D341Med (cell line): ENCODE measurements at places on chromosomes 4 and X.

- DNase-seq: no peak
Observed at GRCh38 chr4:2813446-2814405, 20.8 kb downstream of the SH3BP2 start.

- DNase-seq: no peak
Observed at GRCh38 chr4:130183096-130183495, 1087.1 kb downstream of the C4orf33 start.

- no peak for DNase-seq
Observed at GRCh38 chr4:121227341-121227792, 63.2 kb upstream of the TNIP3 start.

GRCh38 chrX:94216738-94217137 is 542.7 kb downstream of the FAM133A start:
- no peak for DNase-seq

GRCh38 chr4:122827258-122827878 is 737 bp downstream of the FGF2 start:
- peak; percentile 81 for DNase-seq

GRCh38 chrX:112211459-112211858 is 128.9 kb upstream of the TRPC5 start:
- DNase-seq: no peak

- no peak for DNase-seq
Observed at GRCh38 chr4:44660396-44660795, 9.0 kb upstream of the YIPF7 start.

DNA sequence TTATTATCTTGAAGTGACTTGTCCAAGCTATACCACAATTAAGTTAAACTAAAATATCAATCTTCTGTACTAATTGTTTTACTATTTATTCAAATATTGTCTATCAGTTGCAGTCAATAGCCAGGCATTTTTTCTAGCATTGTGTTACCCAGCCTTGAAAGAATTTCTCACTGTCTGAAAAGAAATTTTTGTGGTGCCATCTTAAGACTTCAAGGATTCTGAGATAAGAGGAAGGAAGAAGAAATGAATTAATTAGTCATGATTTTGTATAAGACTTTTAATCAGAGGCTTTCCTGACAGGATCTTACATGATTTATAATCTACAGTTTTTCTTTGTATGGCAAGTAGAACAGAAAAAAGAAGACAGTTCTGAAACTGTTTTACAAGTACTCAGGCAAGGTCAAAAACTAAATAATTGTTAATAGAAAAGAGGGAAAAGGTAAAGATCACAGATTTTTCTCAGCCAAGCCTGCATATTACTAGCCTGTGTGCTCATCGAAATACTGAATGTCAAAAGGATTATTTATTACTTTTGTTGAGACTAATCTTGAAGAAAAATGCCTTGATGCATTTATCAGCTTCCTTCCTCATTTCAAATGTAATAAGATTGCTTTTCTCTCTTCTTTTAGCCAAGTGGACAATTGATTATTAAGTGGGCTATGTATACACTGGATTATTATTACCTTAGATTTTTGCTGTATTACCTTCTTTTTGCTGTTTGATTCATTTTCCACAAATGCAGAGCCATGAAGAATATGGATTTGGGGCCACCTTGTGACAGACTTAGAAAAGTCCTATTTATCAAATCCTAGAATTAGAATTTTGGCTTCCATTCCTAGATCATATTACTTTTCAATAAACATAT is 53.8 kb downstream of the CXCL1 start:
- DNase-seq: no peak

GRCh38 chrX:47579537-47579936 is 2.7 kb upstream of the TIMP1 start:
- DNase-seq: no peak

GRCh38 chr4:84263415-84263814 is 235.7 kb downstream of the NKX6-1 start:
- no peak for DNase-seq

- DNase-seq: no peak
Observed at GRCh38 chrX:30657196-30658161, 4.3 kb downstream of the GK start.

GRCh38 chr4:152258804-152259708 is 276.8 kb downstream of the FBXW7 start:
- no peak for DNase-seq

GRCh38 chr4:5142726-5143125 is 91.4 kb downstream of the STK32B start:
- peak; percentile 43 for DNase-seq

DNA sequence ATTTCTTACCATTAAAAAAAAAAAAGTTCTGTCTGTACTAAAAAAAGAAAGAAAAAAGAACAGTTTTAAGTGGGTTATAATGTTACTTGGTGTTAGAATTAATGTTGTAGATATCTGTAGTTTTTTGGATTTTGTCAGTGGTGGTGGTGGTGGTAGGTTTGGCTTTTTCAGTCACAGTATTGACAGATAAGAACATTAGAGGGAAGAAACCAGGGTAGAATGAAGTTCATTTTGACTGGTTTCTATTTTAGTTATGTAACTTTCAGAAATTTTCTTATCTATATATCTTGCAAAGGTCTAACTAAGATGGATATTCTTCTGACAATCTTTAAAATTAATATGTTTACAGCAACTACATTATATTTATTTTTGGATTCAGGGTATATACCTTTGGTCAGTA is 105.4 kb downstream of the FBXW7 start:
- DNase-seq: no peak

DNA sequence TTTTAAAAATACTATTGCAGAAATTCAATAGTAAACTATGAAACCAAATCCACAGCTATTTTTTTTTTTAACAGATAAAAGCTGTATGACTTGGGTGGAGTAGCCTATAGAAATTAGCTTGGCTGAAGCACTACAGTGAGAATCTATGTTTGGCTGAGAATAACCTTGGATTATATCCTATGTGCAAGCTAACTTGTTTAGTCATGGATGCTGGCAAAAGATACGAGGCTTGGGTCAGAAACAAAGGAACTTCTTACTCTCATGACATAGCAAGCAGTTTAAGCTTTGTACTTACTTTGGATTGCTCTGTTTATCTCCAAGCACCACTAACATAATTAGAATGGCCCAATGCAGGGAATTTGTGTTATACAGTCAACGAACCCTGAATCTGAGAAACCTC is 119.2 kb upstream of the GRID2 start:
- DNase-seq: no peak

GRCh38 chr4:54109241-54110018 is 9.5 kb downstream of the GSX2 start:
- no peak for DNase-seq

DNA sequence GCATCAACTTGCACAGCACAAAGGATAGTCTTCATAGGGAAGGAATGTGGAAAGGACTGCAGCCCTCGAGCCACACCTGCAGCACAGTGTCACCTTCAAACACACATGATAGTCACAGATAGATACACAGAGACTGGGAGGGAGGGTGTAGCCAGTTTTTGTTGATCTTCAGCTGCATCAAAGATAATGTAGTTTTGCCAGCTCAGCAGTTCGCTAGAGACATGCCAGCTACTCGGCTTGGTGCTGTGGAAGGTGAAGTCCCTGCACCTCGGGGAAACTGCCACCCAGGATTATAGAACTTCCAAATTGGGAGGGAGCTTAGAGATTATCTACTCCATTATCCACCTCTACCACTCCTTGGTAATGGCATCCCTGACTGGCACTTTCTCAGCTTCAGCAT is 92.9 kb upstream of the PAK3 start:
- no peak for DNase-seq
